Activated CD4-positive, alpha-beta T cell treated with anti-CD3 and anti-CD28 coated beads, Interleukin-2, amount 50 U/mL, for 16 hours (primary cell): ENCODE measurements at places on chromosomes 1 and 21.

GRCh38 chr1:116891396-116892079, 18.2 kb upstream of the PTGFRN start:
- DNase-seq, result no peak

- no peak for DNase-seq
Observed at GRCh38 chr1:116164604-116165368, 53.6 kb downstream of the MAB21L3 start.

GRCh38 chr1:18640228-18641004, 9.8 kb downstream of the PAX7 start:
- no peak for DNase-seq

DNA sequence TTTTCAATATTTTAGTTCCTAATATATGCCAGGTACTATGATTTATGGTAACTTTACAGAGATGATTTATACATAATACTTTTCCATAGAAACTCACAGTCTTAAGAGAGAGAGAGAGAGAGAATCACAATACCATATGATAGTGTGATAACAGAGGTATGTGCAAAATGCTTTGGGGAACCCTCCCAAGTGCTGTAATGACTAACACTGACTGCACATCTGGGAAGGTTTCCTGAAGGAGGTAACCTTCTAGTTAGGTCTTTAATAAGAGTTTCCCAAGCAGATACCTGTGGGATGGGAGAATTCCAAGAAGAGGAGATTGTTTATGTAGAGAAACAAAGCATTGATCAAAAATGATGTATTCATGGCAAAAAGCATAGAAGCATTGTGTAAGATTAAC, 34.6 kb upstream of the PIGC start:
- DNase-seq, result no peak

- DNase-seq, result no peak
Observed at GRCh38 chr1:109632671-109633346, 13.2 kb downstream of the AMPD2 start.

- peak; percentile 73 for DNase-seq
Observed at GRCh38 chr1:93707956-93708355, 26.3 kb upstream of the BCAR3 start.

- no peak for DNase-seq
Observed at GRCh38 chr21:30563072-30563471, 2.0 kb upstream of the KRTAP19-7 start.

- no peak for DNase-seq
Observed at GRCh38 chr21:27192281-27192949, 225.5 kb upstream of the ADAMTS5 start.

GRCh38 chr1:9510130-9510529, 29.1 kb upstream of the SLC25A33 start:
- DNase-seq, result no peak

DNA sequence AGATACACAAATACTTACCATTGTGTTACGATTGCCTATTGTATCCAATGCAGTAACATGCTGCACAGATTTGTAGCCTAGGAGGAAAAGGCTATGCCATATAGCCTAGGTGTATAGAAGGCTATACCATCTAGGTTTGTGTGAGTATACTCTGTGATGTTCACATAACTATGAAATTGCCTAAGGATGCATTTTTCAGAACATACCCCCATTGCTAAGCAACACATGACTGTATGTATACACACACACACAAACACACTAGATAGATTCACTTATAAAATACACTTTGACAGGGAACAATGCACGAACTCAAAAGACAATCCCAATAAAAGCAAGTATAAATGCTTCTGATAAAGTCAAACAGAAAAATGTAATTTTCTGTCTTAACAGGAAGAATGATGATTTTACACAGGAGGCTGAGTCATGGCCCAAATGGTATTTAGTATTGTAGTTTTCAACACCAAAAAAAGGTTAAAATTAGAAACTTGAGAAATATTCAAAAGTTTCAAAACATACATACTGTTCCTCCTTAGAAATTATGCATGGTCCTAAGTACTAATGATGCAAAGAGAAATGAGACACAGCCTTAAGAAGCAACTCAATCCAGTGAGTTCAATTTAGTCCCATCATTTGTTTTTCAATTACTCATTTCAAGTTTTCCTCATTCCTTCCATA, 12.2 kb downstream of the FH start:
- DNase-seq, result no peak

DNA sequence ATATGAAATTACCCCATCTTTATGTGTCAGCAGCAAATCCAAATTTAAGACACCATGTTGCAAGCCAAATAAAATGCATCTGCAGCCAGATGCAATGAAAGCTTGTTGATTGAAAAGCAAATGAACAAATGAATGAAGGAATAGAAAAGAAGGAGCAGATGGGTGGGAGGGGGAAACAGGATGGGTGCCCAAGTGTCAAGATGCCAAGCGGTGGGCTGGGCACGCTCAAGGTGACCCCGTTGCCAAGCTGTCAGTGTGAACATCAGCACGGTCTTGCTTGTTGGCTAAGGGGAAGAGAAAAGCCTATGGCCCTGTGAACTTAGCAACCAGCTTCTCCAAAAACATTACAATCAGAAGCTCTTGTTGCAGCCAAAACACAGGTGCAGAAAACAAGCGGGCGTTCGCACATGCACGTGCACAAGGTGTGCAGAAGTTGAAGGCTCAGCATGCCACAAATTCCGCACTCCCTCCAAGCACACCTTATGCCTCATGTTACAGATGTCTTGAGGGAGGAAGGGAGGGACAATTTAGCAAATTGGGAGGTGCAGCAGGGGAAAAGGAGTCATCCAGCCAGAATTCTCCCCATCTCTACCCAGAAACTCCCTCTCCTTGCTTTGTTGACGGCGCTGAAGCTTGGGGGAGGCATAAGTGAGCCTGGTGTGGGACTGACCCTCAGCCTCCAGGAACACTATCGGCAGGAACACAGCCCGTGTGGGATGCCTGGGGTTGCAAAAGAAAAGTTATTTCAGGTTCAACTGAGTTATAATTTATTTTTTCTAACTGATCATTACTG, 62.4 kb downstream of the HIVEP3 start:
- DNase-seq, result no peak

DNA sequence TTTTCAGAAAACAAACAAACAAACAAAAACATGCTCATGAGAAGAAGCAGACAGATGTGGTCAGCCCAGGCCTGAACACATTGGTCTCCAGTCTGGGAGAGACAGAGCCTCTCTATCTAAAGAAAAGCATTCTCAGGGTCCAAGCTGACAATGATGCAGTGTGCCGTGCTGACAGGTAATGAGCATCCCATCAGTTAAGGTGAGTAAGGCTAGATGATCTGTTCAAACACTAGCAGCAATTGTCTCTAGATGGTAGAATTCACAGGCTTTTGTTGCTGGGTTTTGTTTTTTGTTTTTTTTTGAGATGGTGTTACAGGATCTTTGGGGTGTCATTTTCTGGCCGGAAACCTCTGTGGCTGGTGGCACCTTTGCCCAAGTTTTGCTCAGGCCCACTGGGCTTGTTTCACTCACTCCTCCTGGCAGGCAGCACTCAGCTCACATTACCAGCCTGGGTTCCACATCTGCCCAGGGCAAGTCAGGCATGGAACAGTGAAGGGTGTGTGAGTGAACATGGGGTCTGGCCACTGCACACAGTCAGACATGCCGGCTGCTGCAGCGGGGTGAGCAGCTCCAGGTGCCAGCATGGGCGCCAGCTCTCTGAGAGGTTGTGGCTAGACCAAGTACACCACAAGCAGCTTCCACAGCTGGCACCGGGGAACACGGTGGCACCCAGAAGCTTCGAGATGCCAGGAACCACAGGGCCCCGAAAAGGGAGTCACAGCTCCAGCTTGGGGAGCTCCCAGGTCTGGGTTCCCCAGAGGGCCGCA, 2.5 kb upstream of the C1QA start:
- DNase-seq, result no peak

DNA sequence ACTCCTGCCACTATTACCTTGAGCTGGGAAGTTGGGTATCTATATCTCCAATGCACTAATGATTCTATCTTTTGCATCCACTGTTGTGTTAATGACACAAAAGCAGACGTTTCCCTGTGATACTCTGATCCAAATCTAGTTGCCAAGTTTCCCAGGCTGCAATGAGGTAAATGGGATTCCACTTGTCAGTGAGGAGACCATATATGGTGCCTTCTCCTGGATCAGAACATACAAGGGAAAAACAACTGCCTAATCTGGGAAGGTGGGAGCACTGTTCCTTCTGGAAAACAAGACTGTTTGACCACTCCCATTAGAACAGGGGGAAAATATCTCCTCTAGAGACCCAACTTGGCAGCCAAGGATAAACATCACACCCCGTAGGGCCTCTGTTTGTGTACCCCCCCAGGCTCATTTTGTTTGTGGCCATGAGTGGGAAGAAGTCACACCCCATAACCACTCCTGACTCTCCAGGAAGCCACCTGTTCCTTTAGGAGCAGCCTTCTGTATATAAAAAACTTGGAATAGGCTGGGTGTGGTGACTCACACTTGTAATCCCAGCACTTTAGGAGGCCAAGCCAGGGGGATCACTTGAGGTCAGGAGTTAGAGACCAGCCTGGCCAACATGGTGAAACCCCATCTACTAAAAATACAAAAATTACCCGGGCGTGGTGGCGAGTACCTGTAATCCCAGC, 28.5 kb upstream of the SLC6A9 start:
- DNase-seq, result no peak

DNA sequence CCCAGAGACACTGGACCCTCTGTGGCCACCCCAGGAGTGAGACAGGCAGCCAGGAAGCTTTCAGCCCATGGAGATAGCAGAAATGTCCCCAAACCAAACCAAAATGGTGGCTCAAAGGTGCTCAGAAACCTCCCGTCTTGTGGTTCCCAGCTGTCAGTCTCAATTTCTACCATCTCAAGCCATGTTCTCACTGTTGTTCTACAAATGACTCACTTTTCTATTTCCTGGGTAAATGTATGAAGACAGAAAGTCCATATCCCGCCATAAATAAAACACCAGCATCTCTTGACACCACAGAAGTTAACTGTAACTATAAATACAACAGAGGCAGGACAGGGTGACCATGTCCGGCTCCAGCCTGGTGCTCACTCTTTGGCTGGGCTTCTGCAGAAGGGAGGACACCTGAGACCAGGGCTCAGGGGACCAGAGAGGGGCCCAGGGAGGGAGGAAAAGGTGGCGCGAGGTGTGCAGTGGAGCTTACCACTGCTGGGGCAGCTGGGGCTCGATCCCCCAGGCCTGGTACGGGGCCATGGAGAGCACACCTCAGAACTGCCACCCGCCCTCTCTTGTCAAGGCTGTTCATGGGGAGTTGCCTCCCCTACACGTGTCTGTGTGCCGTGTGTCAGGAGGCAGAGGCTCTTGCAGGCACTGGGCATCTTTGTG, 43.6 kb downstream of the EPHB2 start:
- peak; percentile 62 for DNase-seq

DNA sequence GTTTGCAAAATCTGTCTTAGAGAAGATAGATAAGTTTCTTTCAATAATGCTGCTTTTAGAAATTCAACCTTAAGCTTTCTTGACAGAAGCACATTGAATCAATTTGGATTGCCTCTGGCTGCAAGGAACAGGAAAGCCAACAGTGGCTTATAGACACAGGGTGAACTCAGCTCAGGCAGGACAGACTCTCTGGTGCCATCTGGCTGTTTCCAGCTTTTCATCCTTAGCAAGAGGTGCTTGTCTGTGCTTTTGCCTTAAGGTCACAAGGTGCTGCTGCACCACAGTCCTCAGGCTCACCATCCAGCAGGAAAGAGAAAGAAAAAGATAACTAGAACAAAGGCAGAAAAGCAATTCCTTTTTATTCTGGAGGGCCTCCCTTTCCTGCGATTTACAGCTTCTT, 93.7 kb upstream of the ETS2 start:
- peak; percentile 8 for DNase-seq

DNA sequence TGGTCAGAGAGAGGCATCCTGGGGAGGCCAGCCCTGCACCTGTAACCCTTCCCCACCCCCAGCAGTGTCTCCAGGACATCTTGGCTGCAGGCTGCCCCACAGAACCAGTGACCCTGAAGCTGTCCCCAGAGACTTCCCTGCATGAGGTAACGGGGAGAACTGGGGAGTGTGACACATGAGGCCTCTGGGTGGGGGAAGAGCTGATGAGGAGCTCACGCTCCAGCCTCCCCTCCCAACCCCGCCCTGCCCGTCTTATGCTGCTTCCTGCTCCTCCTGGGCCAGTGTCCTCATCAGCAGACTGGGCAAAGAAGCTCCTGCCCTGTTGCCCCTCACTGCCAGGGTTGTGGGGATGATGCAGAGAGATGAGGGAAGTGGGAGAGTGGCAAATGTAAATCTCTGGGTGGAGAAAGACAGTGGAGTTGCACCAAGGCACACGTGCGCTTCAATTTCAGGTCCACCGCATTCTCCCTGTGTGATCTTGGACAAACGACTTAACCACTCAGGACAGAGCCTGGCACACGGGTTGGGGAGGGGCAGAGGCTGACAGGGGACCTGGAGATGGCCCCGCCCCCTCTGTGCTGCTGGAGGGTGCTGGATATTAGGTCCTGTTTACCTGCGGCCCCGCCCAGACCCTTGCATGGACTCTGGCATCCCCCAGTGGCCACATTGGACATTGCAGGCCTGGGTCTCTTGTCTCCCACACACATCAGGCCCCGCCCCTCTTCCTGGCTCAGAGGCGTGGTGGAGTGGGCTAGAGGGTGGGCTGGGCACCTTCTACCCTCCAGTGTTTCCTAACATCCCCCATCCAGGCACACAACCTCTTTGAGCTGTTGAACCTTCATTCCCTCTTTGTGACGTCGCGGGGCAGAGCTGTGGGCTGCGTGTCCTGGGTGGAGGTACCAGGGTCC, 12.3 kb downstream of the CLCNKB start:
- peak; percentile 88 for DNase-seq

- DNase-seq, result no peak
Observed at GRCh38 chr1:243933495-243933894, 83.5 kb upstream of the AKT3 start.

GRCh38 chr1:165828669-165829329, 1.4 kb downstream of the UCK2 start:
- peak; percentile 51 for DNase-seq

DNA sequence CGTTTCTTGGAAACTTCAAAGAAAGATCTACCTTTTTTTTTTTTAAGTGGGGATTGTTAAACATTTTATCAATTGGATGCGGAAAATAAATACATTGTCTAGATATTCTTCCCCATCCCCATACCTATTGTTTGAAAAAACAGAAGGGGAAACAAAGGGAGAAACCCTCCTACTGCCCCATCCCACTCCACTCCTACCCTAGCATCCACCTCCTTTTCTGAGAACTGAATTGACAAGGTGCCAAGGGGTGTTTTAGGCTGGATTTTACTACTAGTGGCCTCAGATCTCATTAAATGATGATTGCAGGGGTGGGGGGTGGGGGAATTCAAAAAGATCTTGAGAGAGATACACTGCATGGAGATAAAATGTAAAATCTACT, 2.6 kb downstream of the EDARADD start:
- DNase-seq, result no peak
